Stomach (tissue), 19 donors: ENCODE measurements at places on chromosomes 2 and 18. TPM values are rescaled to one million over a fixed set of nuclear protein-coding genes. Genes with fewer than 3 reads are reported as not detected.
A peak's percentile ranks its signal among the peaks of the same experiment; 100 is the strongest.

- DNase-seq: no peak
These were observed 220.6 kb downstream of the SETBP1 start for GRCh38 chr18:44901283-44901682.

The DSC2 gene
- 47.0 TPM for total RNA-seq

The KCMF1 gene
- 88.4 TPM for total RNA-seq

DNA sequence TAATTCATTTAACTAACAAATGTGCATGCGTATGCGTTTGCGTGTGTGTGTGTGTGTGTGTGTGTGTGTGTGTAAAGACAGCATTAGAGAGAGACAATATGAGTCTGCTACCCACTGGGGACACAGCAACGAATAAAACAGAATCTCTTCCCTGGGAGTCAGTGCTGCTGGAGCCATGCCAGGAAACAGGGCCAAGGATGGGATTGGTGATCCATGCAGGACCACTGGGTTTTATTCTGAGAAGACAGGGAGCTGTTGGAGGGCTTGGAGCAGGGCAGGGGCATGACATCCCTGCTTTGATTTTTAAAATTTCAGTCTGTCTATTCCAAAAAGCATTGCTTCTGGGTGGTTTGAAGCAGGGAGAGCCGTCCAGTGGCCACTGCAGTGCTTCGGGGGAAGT is 62.9 kb downstream of the PDCL3 start:
- no peak for DNase-seq

DNA sequence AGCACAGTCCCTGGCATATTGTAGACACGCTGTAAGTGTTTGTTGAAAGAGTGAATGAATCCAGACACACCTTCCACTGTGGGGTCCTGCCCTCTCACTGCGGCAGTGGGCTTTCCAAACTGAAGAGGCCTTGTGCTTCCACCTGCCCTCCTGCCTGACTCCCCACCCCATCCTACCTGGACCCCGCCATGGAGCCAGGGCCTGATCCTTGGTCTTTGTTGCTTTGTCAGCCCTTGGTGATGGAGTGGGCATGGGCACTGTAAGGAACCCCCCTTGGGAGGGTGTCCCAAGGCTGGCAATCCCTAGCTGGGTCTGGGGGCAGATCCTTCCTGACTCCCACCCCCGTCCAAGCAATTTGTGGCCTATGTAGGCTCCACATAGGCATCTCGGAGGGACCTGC is 33.1 kb downstream of the KLHL29 start:
- peak; percentile 7 for DNase-seq

The UCN gene
- not detected for total RNA-seq

GRCh38 chr18:3171631-3172030 is 48.1 kb downstream of the MYOM1 start:
- DNase-seq: no peak

DNA sequence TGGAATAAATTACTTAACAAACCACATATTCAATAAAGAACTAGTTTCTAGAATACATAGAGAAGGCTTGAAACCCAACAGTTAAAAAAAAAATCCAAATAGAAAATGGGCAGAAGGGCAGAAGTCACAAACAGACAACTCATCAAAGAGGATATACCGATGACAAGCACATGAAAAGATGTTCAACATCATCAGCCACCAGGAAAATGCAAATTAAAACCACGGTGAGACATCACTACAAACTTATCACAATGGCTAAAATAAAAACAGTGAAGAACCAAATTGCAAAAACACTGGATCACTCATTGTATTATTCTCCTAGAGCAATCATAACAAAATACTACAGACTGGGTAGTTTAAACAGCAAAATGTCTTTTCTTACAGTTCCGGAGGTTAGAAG is 14.5 kb downstream of the SESTD1 start:
- DNase-seq: no peak

The CLEC4F gene
- not detected for total RNA-seq

GRCh38 chr2:133825778-133826177 is 257.5 kb upstream of the NCKAP5 start:
- DNase-seq: no peak

The FBXO48 gene
- 0.45 TPM for total RNA-seq

GRCh38 chr2:99971326-99971900 is 171.0 kb downstream of the AFF3 start:
- DNase-seq: no peak

The UGT1A4 gene
- not detected for total RNA-seq

DNA sequence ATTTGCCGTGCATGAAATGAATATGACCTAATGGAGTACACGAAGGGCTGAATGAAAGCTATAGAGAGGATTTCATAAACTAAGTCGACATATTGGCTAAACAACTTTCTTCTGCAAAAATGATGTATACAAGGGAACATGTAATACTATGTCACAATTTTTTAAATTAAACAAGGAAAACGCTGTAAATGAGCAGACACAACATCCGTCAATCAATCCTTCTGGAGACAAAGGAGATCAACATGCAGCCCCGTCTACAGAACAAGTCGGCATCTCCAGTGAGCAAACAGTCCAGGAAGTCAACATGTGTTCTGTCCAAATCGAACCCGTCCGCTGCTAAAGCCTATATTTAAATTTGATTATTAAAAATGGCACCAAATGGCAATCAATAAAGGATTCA is 180.8 kb downstream of the TCF4 start:
- no peak for DNase-seq

The AP1S3 gene
- 11.6 TPM for total RNA-seq

- DNase-seq: no peak
These were observed 23.9 kb downstream of the BAZ2B start for GRCh38 chr2:159592441-159592840.

GRCh38 chr18:25279133-25279532 is 72.8 kb downstream of the ZNF521 start:
- DNase-seq: peak; percentile 52

GRCh38 chr2:148253685-148254084 is 232.8 kb downstream of the MBD5 start:
- DNase-seq: no peak

The ALLC gene
- total RNA-seq: not detected

- DNase-seq: peak; percentile 51
These were observed 107.3 kb upstream of the MGAT5 start for GRCh38 chr2:134146620-134147019.

- DNase-seq: peak; percentile 72
These were observed 256.0 kb downstream of the DCDC2C start for GRCh38 chr2:3959372-3959771.

The CKAP2L gene
- 2.0 TPM for total RNA-seq

The FMNL2 gene
- total RNA-seq: 57.9 TPM

The NR4A2 gene
- total RNA-seq: 13.8 TPM

DNA sequence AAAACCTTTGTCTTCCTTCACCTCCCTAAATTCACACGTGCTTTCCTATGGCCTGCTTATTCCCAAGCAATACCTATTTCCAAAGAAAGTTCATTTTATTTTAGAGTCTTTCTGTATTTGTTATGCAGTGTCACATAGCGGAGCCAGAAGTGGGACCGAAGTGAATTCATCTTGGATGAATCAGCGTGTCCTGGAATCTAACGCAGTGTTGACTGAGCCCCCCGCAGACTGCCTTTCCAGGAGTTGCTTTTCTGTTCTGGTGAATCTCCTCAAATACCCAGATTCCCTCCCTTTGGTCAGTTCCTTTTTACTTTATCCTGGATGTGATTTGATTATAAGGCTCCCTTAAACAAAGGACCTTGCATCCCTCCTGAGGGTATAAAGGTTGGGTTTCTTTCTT is 10.8 kb downstream of the ALPP start:
- no peak for DNase-seq

DNA sequence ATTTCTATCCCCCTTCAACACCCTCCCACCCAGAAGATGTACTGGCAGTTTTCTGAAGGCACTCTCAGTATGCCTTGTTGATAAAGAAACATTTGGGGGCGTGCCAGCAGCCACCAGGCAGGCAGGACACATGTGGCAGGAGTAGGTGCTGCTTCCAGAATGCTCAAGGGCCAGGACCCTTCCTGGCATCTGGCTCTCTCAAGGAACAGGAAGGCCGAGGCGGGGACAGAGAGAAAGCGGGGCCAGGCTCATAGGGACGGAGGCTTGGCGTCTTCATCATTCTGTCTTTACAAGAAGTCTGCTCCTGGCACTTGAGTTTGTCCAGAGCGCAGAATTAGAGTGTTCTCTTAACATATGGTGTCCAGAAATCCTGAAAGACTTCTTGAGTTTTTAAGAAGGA is 121.6 kb downstream of the FAM210A start:
- no peak for DNase-seq

DNA sequence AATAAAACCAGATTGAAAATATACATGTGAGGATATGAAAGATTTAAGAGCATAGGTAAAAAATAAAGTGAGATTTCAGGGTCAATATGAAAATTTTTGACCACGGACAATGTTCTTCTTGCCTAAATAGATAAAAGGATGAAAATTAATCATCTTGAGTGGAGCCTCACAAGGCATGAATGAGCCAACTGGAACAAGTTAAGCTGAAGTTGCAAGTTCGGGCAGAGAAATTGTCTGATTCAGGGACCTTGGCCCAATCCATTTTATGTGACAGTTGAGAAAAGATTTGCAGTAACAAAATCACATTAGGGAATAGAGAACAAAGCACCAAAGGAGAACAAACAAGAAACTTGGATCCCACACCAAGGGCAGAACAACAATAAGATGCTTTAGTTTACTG is 305.3 kb downstream of the TMX3 start:
- DNase-seq: peak; percentile 10

- DNase-seq: no peak
These were observed 319.1 kb downstream of the AGPS start for GRCh38 chr2:177711483-177712265.

DNA sequence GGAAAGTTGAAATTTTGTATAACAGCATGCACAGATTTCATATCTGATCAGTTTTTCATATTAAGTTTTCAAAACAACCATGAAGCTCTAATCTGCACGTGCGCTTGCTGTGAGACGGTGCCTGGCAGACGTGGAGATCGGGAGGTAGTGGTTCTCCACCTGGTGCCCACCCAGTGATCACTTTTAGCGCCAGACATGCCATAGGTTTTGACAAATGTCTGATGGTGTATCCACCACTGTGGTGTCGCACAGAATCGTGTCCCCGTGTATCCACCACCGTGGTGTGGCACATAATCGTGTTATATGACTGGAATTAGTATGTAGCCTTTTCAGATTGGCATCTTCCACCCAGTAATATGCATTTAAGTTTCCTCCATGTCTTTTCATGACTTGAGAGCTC is 40.9 kb upstream of the KCNG2 start:
- no peak for DNase-seq

The BUB1 gene
- 9.0 TPM for total RNA-seq

The GALNT13 gene
- total RNA-seq: 0.72 TPM

The PDE1A gene
- 1.3 TPM for total RNA-seq

DNA sequence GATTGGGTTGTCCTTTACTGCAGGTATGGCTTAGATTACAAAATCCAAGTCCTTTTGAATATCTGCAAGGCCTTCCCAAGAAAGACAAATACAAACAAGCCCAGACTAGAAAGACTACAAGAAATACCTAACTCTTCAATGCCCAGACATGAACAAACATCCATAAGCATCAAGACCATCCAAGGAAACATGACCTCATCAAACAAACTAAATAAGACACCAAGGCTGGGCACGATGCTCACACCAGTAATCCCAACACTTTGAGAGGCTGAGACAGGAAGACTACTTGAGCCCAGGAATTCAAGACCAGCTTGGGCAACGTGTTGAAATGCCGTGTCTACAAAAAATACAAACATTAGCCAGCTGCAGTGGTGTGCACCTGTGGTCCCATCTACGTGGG is 31.7 kb downstream of the MAP4K3 start:
- DNase-seq: no peak

- DNase-seq: peak; percentile 29
These were observed 4.4 kb downstream of the CAPN14 start for GRCh38 chr2:31212659-31213600.

DNA sequence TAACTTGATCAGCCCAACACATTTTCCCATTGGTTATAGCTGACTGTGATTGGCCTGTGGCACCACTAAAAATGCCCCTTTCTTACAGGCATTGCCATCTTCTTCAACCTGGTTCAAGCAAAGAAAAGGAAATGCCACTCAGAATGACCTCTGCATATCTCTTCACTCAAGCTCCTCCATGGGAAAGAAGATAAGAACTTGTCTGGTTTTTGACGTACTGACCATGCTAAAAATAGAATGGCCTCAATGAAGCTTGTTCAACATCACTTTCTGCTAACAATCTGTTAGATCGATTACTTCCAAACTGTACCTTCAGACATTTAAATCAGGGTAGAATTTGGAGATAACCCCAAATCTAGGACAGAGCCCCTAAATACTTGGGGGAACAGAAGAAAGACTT is 109.5 kb downstream of the CABYR start:
- no peak for DNase-seq

The MAP3K19 gene
- not detected for total RNA-seq

The LRATD1 gene
- 229 TPM for total RNA-seq
